Adipocyte (in vitro differentiated cells): ENCODE measurements at places on chromosomes 11 and 22.

- no peak for DNase-seq
Observed at GRCh38 chr11:122976734-122977469, 4.7 kb downstream of the BSX start.

DNA sequence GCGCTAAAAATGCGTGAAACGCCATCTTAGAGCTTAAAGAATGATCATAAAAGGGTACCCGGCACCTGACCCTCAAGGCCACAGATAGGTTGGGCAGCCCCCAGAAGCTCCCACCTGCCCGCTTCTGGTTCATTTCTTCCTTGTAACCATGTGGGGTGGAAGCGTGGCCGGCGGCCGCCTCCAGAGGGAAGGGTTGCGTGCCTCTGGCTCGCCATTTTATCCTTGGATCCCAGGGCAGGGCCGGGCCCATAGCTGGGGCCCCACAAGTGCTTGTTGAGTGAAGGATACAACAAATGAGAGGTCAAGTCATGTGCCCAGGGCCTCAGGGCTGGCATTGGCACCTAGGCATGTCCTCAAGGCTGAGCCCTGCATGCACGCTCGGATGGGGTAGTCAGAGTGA is 5.9 kb downstream of the PCNX3 start:
- DNase-seq = no peak

- peak; percentile 33 for DNase-seq
Observed at GRCh38 chr11:122804796-122805195, 33.5 kb upstream of the CRTAM start.

DNA sequence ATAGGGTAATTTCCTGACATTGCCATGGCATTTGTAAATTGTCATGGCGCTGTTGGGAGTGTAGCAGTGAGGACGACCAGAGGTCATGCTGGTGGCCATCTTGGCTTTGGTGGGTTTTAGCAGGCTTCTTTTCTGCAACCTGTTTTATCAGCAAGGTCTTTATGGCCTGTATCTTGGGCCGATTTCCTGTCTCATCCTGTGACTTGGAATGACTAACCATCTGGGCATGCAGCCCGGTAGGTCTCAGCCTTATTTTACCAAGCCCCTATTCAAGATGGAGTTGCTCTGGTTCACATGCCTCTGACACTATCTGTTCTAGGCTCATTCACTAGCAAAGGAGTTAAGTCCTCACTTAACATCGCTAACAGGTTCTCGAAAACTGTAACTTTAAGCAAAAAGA is 1374.2 kb downstream of the FAM181B start:
- DNase-seq = no peak

GRCh38 chr22:25027959-25028840 is 75.7 kb downstream of the KIAA1671 start:
- peak; percentile 9 for DNase-seq
